ENCODE measurements at places on chromosomes 3 and 15. TPM values are rescaled to one million over a fixed set of nuclear protein-coding genes. Genes with fewer than 3 reads are reported as not detected.

The DAZL gene
- total RNA-seq, result not detected

The HYAL2 gene
- 676 TPM for total RNA-seq

The HGD gene
- total RNA-seq, result 1.1 TPM

The B3GALNT1 gene
- 10.6 TPM for total RNA-seq

The IL16 gene
- 1.4 TPM for total RNA-seq

The SOX14 gene
- not detected for total RNA-seq

The AADACL2 gene
- total RNA-seq, result not detected

The FAM43A gene
- 617 TPM for total RNA-seq

The MUSTN1 gene
- total RNA-seq, result not detected

The SCN5A gene
- 3.1 TPM for total RNA-seq

The AHSG gene
- total RNA-seq, result not detected

Measured in glomerular endothelial cell (primary cell).